ENCODE measurements at places on chromosomes 1 and 21.

DNA sequence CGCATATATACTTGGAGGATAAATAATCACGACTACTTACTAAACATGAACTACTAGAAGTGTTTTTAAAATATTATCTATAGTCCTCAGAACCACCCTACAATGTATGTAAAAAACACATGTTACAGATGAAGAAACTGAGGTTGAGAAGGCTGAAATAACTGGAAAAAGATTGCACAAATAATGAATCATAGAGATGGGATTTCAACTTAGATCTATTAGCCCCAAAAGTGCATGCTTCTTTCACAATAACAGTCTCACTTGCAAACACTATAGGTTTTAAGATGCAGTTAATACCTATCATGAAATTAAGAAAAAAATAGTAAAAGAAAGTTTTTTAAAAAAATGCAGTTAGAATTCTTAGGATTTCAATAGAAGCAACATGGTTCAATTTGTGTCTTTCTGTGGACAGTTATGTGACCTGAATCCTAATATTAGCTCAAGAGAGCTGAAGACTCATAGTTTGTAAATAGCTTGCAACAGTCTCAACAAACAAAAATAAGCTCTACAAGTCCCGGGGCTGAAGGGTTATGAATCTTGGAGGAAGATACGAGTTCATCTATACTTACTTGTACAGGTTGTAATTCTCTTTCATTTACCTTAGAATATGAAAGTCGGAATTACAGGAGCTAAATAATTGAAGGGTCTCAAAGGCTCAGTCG, 58.6 kb upstream of the NTPCR start:
- DNase-seq, result no peak

DNA sequence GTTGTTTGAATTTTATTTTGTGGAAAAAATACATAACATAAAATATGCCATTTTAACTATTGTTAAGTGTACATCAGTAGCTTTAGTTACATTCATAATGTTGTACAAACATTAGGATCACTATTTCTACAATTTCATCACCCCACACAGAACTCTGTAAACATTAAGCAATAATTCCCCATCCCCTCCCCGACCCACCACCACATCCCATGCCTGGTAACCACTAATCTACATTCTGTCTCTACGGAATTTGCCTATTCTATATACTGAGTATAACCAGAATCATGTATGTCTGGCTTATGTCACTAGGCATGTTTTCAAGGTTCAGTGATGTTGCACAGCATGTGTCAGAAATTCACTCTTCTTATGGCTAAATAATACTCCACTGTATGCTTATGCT, 47.7 kb downstream of the CDC42BPA start:
- no peak for DNase-seq

DNA sequence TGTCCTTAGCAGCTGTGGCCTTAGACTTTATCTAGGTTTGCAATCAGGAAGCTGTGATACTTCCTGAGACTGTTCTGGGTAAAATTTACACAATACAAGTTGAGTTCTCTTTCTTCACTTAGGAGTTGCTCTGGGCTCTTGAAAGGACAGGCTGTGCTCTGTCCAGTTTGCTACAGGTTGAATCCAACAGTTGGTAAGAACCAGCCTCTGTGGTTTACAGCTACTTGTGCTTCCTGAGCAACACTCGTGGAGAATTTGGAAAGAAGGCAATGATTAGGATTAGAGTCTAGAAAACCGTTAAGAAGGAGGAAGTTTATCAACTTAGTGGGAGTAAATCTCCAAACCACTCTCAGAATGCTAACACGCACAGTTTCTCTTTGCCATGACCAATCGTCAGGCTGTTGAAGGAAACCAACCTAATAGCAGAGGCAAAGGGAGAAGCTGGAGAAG, 26.8 kb downstream of the GFI1 start:
- DNase-seq, result no peak

DNA sequence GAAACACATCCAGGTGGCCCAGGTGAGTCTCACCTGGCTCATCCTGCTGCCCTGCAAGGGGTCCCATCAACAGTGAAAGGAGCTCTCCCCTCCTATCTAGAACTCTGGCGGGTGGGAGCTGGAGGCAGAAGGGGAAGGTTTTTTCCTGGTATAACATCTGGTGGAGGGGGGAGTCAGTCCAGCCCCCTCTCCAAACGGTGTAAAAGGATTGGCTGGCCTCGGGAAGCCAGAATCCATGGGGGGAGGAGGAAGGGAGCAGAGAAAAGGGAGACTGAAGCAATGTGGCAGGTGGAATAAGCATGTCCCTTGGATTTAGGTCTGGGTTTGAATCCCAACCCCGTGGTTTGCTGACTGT, 1.2 kb upstream of the CAMK2N1 start:
- DNase-seq, result no peak

DNA sequence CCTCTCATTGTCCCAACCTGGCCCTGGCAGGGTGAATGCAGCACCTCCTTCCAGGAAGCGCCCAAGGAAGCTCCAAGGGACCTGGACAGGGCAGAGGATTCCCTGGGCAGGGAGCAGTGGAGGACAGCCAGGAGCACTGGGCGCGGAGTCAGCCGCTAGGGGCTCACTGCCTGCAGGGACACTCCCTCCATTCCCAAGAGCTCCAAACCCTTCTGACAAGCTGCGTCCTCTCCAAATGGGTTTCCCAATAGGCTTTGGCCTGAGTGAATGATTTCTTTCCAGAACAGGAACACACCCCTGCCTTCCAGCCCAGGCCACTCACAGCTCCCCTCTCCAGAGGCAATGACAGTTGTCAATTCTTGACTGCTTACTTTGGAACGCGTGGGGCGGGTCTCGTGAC, 128.5 kb upstream of the EDN2 start:
- no peak for DNase-seq

GRCh38 chr1:42142894-42143675, 10.1 kb upstream of the GUCA2B start:
- no peak for DNase-seq

GRCh38 chr1:87000460-87000859, 86.0 kb downstream of the HS2ST1 start:
- no peak for DNase-seq

GRCh38 chr1:24535021-24535424, 20.9 kb upstream of the NCMAP start:
- DNase-seq, result no peak

DNA sequence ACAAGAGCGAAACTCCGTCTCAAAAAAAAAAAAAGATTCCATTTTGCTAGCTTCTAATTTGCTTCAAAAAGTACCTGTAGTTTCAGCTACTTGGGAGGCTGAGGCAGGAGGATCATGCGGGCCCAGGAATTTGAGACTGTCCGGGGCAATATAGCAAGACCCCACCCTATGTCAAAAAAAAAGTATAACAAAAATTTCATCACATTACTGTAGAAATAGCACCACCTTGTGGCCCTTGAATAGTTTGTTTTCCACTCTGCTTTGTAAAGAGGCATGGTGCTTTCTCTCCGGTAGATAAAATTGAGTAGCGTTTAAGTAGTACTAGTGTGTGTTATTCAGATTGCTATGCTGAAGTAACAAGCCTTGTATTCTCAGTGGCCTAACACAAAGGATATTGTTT, 18.2 kb upstream of the MSTO1 start:
- peak; percentile 72 for DNase-seq

GRCh38 chr1:116129537-116129936, 18.3 kb downstream of the MAB21L3 start:
- no peak for DNase-seq
